ENCODE measurements at places on chromosomes 7 and 10. TPM values are rescaled to one million over a fixed set of nuclear protein-coding genes. Genes with fewer than 3 reads are reported as not detected.

DNA sequence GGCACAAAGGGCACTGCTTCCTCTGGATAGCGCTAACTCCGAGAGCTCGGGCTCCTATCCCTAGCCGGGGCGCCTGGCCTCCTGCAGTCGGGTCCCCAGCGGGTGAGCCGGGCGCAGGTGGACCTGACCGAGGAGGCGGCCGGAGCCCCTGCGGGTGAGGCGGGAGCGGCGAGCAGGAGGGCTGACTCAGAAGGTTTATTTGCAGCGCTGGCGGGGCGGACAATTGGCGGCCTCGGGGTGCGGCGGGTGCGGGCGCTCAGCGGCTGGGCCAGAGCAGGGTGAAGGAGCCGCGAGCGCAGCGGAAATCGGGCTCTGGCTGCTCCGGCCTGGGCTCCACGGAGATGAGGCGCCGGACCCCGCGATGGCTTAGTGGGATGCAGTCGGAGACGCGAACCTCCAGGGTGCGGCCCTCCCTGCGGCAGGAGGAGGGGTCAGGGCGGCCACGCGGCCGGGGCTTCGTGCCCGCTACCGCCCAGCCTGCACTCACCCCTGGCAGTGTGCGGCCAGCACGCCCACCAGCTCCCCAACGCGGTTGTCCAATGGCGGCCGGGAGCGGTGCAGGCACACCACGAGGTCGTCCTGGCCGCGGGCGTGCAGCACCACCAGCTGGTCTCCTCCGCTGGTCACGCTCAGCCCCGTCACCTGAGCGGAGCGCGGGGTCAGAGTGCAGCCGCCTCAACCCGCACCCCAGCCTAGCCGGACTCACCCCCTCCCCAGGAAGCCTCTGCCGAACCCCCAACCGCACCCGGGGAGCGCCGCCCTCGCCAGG is 16.1 kb downstream of the MYO1G start:
- H3K27ac ChIP-seq: no peak overlapping the region
- no peaks in the 10 kb centered on the region for H3K36me3 ChIP-seq
- no peaks in the 10 kb centered on the region for H3K27me3 ChIP-seq
- peak; percentile 70 for DNase-seq
- peak overlapping the region; percentile 36 for H3K4me3 ChIP-seq

DNA sequence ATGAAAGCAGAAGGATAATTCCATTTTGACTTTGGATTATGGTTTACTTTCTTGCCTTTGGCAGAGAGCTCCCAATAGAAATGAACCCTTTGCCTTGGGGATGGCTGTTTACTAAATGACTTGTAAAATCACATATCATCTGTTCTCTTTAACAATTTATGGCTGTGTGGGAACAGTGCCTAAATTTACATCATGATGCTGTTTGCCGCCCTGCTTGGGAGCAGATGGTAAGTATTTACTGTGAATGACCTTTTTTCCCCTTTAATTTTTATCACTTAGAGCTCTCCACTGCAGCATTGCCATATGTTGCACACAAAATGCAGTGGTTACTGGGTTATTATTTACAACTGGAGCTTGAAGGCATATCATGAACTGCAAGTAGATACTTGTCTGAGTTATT is 13.4 kb downstream of the HEPACAM2 start:
- H3K4me3 ChIP-seq: no peak overlapping the region
- DNase-seq: no peak
- no peaks in the 10 kb centered on the region for H3K27me3 ChIP-seq
- H3K36me3 ChIP-seq: no peaks in the 10 kb centered on the region
- no peaks in the 10 kb centered on the region for H3K4me1 ChIP-seq

- no peak overlapping the region for H3K27ac ChIP-seq
- no peak overlapping the region for H3K4me3 ChIP-seq
- DNase-seq: no peak
- no peaks in the 10 kb centered on the region for H3K27me3 ChIP-seq
- no peaks in the 10 kb centered on the region for H3K4me1 ChIP-seq
These were observed 436.0 kb downstream of the PAXIP1 start for GRCh38 chr7:154566877-154567276.

GRCh38 chr10:75350791-75351190 is 50.8 kb downstream of the ZNF503 start:
- H3K27ac ChIP-seq: no peak overlapping the region
- no peaks in the 10 kb centered on the region for H3K36me3 ChIP-seq
- H3K4me1 ChIP-seq: no peaks in the 10 kb centered on the region
- no peak for DNase-seq

- peak overlapping the region; percentile 69 for H3K27ac ChIP-seq
- H3K36me3 ChIP-seq: no peaks in the 10 kb centered on the region
- DNase-seq: no peak
- H3K27me3 ChIP-seq: peaks cover 22% of the 10 kb centered on the region
- H3K4me1 ChIP-seq: peaks cover 4% of the 10 kb centered on the region
- H3K4me3 ChIP-seq: peak overlapping the region; percentile 53
These were observed 531 bp downstream of the IKZF1 start for GRCh38 chr7:50304911-50305582.

- H3K4me3 ChIP-seq: no peak overlapping the region
- DNase-seq: no peak
- no peak overlapping the region for H3K27ac ChIP-seq
- no peaks in the 10 kb centered on the region for H3K27me3 ChIP-seq
These were observed 480.9 kb downstream of the ETV1 start for GRCh38 chr7:13508586-13508985.

GRCh38 chr7:468681-469562 is 50.7 kb downstream of the PDGFA start:
- H3K4me1 ChIP-seq: peaks cover 25% of the 10 kb centered on the region
- no peaks in the 10 kb centered on the region for H3K27me3 ChIP-seq
- no peak overlapping the region for H3K4me3 ChIP-seq
- H3K36me3 ChIP-seq: no peaks in the 10 kb centered on the region
- H3K27ac ChIP-seq: no peak overlapping the region

DNA sequence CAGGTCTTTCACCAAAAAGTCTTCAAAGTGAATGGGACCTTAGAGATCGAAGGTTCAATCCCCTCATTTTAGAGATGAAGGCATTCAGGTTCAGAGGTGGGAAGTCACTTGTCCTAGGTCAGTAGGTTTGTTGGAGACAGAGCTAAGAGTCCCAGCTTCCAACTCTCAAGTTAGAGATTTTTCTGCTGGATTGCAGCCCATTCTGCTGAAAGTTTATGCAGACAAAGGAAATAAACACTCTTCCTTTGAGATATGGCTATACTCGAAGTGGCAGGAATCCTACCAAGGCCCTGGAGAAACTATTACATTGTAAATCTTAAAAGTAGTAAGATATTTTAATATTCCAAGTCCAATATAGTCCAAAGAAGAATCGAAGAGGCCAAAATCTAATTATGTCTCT is 64.4 kb downstream of the LYZL1 start:
- no peak overlapping the region for H3K27ac ChIP-seq
- H3K4me1 ChIP-seq: peaks cover 6% of the 10 kb centered on the region
- H3K4me3 ChIP-seq: no peak overlapping the region
- DNase-seq: no peak
- no peaks in the 10 kb centered on the region for H3K27me3 ChIP-seq

GRCh38 chr10:6232225-6232807 is 29.6 kb downstream of the PFKFB3 start:
- no peak overlapping the region for H3K4me3 ChIP-seq
- no peaks in the 10 kb centered on the region for H3K4me1 ChIP-seq
- H3K36me3 ChIP-seq: peaks cover 74% of the 10 kb centered on the region
- H3K27me3 ChIP-seq: no peaks in the 10 kb centered on the region

- no peaks in the 10 kb centered on the region for H3K4me1 ChIP-seq
- no peak overlapping the region for H3K27ac ChIP-seq
These were observed 398.5 kb downstream of the PCDH15 start for GRCh38 chr10:54402576-54402975.

The FGL2 gene
- total RNA-seq: 32.1 TPM

GRCh38 chr10:99172128-99172738 is 63.4 kb downstream of the HPSE2 start:
- no peak overlapping the region for H3K4me3 ChIP-seq
- H3K36me3 ChIP-seq: no peaks in the 10 kb centered on the region
- H3K27ac ChIP-seq: no peak overlapping the region
